ENCODE measurements at places on chromosomes 6 and 20.

DNA sequence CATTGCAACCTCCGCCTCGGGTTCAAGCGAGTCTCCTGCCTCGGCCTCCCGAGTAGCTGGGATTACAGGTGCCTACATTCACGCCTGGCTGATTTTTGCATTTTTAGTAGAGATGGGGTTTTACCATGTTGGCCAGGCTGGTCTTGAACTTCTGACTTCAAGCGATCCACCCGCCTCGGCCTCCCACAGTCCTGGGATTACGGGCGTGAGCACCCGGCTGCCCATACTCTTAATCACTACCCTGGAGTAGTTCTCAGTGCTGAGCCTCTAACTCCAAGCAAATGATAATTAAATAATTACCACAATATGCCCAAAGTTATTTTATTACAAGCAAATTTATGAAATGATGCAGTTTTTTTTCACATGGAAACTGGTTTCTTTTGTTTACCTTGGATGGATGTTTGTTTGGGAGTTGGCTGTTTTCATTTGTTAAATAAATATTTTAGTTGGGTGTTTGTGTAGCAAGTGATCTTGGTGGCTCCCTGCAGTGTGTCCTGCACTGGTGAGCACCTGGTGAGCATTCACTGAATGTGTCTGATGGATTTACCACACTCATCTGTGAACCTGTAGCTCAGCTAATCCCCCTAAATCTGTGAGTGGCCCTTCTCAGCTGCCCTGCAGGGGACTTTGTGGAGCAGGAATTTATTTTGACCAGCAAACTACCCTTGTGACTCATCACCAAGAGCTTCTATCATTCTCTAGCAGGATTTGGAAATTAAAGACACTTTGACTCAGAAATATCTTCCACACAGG, 36.9 kb downstream of the UTRN start:
- no peak for DNase-seq

GRCh38 chr20:36308353-36308752, 2.2 kb downstream of the DLGAP4 start:
- no peak for DNase-seq

DNA sequence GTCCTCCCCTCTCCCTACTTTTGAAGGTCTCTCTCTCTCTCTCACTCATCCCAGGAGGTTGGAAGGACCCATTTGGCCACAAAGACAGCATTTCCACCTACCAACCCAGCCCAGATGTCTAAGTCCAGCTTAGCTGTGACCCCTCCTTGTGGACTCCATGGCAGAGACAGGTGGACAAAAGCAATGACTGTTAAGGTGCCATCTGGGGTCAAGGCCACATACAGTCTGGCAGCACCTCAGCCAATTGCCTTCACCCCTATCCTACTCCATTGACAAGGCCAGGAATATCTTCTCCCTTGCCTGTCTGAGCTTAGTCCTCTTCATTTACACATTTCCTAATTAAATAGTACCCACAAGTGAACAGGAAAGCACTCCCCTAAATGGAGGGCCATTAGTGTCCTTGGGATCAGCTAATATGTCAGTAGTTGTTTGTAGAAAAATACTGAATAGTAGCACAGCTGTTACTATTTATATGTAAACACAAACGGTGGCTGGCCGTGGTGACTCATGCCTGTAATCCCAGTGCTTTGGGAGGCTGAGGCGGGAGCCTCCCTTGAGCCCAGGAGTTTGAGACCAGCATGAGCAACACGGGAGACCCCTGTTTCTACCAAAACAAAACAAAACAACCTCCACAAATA, 28.8 kb downstream of the GCM1 start:
- no peak for DNase-seq

DNA sequence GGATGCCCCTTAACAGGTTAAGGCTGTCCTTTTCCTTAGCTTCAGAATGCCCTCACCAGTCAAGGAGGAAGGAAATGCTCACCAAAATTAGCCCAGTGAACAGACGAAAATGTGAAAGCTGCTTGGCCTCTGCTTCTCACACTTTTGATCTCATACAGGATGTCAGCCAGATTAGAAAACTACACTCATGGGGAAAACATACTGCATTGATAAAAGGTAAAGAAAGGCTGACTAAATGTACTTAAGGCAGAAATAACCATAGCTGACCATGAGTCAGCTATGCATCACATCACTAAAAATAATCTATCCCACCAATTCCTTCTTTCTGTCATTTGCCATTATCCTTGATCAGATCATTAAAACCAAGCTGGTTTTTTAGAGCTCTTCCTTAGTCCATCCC, 198.4 kb upstream of the TENT5A start:
- DNase-seq = no peak

- DNase-seq = no peak
Measured at GRCh38 chr20:15923030-15923776, 650.0 kb downstream of the KIF16B start.

DNA sequence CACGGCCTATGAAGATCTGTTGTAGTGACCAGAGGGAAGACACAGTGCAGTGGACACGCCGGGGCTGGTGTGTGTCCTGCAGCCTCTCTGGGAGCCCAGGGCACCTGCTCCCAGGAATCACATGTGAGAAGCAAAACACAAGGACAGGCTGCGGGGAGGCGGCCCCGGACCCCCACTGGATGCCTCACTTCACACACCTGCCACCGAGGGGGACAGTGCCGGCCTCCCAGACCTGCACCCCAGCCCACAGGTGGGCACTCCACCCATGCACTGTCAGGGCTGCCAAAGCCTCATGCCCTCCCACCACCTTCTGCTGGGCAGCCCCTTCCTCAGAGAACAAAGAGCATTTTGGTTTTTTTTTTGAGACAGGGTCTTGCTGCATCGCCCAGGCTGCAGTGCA, 27.4 kb downstream of the FRMD1 start:
- no peak for DNase-seq

DNA sequence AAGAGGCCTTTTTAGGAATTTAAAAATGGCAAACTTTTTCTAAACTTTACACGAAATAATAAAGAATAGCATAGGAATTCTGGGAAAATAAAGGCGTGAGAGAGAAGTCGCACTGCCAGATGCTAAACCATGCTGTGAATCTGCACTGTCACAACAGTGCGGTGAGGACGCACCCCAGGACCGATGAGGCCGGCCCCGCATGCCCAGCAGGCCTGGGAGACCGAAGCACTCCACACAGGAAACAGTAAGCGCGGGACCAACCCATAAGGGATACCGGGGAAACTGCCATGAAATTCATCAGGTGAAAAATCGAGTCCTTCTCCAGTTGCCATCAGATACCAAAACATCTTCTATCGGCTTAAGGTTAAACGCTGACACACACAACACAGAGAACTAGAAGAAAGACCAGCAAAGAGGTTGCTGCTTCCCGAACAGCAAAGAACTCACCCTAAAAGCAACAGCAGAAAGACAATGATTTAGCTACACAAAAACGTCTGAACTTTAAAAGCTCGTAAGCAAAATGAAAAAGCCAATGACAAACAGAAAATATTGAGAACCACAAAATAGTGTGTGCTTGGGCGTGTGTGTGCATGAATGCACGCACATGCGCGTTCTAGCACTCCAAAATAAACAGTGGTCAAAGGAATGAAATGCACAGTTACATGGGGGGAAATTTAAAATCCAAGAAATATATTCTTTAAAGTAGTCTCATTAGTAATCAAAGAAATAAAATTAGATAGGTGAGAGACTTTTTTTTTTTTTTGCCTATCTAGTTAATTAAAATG, 15.4 kb downstream of the RAMACL start:
- DNase-seq = no peak

- DNase-seq = no peak
Measured at GRCh38 chr20:62772619-62772989, 23.7 kb upstream of the MRGBP start.

DNA sequence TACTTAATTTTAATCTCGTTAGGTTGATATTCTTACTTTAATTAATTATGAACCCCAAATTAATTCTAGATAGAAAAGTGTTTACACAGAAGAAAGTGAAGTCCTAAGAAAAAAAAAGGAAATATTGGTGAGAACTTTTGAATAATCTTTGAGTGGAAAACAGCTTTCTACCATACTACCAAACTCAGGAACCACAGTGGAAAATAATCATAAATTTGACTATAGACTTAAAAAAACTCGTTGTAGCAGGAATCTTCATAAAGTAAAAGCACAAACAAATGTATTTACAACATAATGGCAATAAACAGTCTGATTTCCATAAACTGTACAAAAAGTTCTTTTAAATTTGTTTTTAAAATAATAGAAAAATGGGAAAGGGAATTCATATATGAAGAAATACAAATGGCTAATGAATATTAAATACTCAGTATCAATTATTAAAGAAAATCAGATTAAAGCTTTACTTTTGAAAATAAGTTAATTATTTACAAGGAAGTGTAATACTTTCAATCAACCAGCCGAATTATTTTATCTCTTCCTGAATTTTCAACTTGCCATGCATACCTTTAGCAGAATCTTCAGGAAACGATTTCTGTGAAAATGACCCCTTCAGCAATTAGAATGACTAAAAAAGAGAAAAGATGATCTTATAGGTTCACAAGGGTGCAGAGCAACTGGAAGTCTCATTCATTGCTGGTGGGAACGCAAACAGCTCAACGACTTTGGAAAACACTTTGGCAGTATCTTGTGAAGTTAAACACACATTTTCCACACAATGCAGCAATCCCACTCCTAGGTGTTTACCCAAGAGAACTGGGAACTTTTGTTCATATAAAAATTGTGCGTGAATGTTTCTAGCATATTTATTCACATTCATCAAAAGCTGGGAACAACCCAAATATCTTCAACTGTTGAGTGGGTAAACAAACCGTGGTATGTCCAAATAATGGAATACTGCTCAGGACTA, 38.5 kb upstream of the BMP6 start:
- no peak for DNase-seq

GRCh38 chr6:18513253-18513798, 126.2 kb downstream of the RNF144B start:
- DNase-seq = no peak

- no peak for DNase-seq
Measured at GRCh38 chr6:149127212-149127611, 190.3 kb upstream of the TAB2 start.

GRCh38 chr6:71544028-71544427, 255.4 kb downstream of the OGFRL1 start:
- no peak for DNase-seq

- no peak for DNase-seq
Measured at GRCh38 chr6:81769824-81770223, 17.3 kb upstream of the TENT5A start.

DNA sequence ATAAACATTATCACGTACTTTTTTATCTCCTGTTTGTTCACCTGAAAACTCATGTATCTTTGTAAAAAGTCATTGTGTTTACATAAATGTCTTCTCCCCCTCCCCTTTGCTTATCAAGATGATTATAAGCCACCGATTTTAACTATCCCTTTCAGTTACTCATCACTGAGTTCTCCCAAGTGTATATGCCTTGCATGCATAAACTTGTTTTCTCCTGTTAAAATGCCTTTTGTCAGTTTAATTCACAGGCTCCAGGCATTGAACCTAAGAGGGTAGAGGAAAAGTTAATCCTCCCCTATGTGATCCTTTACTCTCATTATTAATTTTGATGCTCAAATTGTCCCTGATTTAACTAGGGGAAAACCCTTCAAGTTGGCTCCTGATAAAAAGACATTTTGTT, 24.2 kb downstream of the ANKEF1 start:
- no peak for DNase-seq

DNA sequence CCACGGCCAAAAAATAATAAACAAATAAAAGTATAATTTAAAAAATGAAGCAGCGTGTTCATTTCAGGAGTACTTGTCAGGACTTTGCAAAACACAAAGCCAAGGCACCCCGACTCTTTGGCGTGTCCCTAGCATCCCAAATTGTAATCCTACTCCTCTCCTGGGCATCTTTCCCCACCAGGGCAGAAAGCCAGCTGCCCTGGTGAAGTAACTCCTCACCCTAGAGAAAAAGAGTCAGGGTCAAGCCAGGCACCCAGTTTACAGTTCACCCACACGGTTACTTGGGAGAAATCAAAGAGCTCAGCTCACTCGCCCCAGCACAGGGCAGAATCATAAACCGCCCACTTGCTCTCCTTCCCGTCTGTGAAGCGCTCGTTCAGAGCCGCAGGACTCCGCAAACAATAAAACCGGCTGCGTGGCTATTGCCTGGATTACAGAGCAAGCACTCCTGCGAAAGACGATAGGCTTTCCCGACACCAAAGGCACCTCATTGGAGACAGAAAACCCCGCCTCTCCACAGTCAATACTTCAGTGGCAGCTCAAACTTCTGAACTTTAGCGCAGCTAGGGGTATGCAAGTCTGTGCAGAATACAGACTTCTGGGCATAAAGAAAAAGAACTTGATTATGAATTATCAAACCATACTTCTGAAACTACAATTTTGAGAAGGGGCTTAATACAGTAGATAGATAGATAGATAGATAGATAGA, 73.0 kb upstream of the NHSL1 start:
- peak; percentile 61 for DNase-seq

DNA sequence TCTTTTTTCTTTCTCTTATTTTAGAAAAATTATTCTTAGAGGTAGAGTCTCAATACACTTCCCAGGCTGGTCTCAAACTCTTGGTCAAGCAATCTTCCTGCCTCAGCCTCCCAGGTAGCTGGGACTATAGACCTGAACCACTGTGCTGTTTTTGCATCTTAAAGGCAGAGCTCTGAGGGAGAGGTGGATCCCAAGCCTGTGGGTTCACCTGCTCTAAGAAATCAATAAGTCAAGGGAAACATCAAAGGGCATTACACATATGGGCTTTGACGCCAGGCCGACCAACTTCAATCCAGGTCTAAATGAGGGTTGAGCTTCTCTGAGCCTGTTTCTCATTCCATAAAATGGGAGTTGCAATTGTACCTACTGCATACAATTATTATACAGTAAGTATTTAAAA, 223.9 kb downstream of the LY86 start:
- no peak for DNase-seq

- DNase-seq = no peak
Measured at GRCh38 chr6:38492031-38492430, 147.7 kb downstream of the BTBD9 start.

DNA sequence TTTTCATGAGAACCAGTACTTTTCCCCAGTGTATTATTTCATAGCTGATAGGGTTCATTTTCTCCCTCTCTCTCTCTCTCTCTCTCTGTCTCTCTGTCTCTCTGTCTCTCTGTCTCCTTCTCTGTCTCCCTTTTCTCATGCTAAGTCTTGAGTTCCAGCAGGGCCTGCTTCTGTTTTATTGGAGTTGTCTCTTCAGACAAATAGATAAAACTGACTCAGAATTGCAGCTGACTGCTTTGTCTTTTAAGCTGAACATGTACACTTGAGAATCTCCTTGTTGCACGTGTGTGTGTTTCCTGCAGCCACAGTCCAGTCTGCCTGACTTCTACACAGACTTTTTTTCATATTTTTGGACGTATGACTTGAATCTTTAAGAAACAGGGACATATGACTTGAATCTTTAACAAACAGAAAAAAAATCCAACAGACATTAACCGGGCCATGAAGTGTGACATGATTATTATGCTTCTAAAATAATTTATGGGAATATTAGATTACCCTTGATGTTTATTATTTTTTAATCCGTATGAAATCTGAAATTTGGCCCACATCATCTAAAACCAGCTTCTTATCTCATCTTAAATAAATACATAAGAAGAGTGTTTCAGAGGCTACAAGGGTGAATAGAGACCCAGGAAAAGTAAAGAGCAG, 71.5 kb downstream of the JAG1 start:
- no peak for DNase-seq
